ENCODE measurements at places on chromosomes 3 and 15.

DNA sequence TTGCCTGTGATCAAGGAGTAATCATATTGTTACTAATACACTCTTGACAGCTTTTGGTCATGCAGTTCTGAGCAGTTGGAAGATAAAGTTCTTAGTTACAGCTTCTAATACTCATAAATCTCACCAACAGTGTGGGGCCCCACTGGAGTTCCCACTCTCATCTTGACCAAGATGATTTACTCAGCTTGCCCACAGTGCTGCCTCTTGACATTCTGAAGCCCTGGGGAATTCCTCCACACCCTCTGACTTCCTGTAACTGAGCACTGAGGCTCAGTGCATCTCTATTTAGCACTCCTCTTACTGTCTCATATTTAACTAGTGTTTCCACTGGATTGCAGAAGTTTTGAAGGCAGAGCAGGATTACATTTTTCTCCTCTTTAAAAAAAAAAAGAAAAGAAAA, 1.9 kb upstream of the ARL6IP5 start:
- peak; percentile 55 for DNase-seq

GRCh38 chr3:53027254-53027844, 18.5 kb downstream of the SFMBT1 start:
- DNase-seq: no peak

DNA sequence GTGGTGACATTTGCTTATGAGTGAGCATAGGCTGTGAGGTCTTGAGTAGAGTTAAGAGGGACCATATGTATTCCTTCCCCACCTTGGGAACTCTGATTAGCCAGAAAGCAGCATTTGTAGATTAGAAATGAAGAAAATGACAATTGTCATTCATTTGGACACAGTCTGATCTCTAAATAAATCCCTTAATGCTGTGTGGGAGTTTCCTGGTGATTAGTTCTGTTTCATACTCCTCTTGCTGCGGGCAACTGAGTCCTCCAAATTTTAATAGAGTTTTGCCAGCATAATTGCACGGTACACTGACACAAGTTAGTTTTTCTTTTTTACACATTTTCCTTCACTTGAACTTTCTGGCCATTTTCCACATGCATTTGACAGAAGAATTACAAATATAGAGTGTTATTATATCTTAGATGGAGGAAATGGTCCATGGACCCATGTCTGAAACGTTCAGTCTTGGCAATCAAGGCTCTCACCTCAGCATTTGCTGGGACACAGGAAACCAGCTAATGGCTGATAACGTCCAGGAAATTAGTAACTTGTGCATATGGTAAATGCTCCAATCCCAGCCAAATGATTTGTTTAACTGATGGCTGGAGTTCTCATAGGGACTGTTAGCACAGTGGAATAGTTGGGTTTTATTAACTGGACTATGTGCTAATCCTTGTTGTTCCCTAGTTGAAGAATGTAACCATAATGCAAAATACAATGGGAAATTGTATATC, 321.2 kb downstream of the RBMS3 start:
- DNase-seq: no peak

DNA sequence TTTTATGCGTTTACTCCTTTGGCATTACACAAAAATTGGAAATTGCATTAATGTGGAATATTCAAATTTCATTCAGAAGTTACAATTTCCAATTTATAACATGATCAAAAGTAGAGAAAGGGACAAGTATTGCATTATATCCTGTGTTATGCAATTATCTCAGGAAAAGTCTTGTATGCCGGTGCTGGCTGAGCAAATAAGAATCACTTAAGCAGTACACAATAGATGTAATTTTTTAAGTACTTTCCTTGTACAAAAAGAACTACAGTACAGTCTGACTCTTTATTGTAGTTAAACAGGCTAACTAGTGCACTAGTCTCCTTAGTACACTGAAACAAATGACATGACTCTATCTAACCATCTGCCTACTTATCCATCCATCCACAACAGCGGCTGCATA, 493.2 kb upstream of the KCNMB2 start:
- no peak for DNase-seq

DNA sequence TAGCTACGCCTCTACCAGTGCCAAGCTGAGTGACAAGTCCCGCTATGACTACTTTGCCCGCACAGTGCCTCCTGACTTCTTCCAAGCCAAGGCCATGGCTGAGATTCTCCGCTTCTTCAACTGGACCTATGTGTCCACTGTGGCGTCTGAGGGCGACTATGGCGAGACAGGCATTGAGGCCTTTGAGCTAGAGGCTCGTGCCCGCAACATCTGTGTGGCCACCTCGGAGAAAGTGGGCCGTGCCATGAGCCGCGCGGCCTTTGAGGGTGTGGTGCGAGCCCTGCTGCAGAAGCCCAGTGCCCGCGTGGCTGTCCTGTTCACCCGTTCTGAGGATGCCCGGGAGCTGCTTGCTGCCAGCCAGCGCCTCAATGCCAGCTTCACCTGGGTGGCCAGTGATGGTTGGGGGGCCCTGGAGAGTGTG, 5.7 kb downstream of the GRM2 start:
- no peak for DNase-seq

GRCh38 chr3:108209579-108209978, 12.6 kb downstream of the IFT57 start:
- DNase-seq: no peak

DNA sequence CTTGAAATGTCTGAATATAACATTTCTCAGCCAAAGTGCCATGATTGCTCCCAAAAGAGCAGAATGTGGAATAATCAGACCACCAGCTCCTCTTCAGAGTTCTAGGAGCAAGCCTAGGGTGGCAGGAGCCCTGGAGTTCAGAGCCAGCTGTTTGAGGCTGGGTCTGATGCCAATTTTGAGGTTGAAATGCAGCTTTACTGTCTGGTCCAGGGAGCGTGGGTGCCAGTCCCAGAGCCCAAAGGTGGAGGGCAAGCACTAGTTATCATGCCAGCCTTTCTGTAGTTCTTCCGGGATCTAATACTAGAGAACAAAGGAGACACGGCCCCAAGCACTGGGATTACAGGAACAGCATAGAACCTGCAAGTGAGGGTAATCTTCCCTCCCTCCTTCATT, 69.3 kb downstream of the TNFAIP8L3 start:
- no peak for DNase-seq

DNA sequence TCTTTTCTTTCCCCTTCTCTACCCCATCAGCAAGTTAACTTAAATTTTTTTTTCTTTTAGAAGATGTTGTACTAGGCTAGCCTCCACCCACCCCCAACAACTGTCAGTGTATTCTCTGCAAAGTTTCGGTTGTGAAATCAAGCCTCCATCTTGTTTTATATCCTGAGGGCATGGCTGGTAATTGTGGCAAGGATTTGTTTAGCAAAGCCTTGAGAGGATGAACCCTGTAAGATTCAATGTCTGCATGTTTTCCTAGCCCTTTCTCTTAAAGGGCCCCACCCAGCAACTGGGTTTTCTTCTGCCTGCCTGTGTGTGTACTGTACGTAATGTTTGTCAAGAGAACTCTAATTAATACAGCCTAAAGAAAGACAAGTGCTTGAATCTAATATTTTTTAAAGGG, 475.3 kb downstream of the FHIT start:
- DNase-seq: no peak

- DNase-seq: no peak
Observed at GRCh38 chr3:119893769-119894168, 111.9 kb downstream of the NR1I2 start.

- DNase-seq: no peak
Observed at GRCh38 chr3:4302747-4303146, 422 bp upstream of the SETMAR start.

DNA sequence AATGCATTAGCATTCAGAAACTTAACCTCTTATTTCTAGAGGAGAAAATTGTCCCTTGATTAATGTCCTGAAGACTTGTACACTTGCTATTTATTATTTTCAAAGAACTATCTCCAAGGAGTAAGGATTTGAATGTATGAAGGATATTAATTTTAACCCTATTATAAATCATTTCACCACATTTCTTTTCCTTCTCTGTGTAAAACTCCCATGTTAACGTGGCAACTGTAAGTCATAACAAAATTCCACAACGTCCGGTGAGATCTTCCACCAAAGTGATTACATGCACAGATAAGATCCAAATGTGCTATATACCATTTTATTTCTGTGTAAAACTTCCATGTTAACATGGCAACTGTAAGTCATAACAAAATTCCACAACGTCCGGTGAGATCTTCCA, 229.1 kb upstream of the ARHGEF26 start:
- DNase-seq: no peak

GRCh38 chr3:40201770-40202169, 107.7 kb upstream of the EIF1B start:
- no peak for DNase-seq

GRCh38 chr3:157713101-157713500, 209.9 kb upstream of the VEPH1 start:
- DNase-seq: no peak

DNA sequence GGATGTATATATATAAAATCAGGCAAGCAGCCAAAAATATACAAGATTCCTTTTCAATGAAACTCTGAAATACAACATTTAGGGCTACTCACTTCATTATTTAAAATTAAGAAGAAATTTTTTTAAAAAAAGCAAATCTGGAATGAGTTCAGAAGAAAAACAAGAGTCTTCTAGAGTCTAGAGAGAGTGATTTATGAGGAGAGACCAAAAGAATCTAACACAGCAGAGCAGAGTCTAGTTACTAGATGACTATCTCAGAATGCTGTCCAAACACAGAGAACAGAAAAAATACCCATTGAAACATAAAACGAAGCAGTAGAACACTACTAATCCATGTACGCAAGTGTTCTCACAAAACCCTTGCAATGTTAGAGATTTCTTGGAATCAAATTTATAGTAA, 275.2 kb upstream of the CBLB start:
- DNase-seq: no peak

DNA sequence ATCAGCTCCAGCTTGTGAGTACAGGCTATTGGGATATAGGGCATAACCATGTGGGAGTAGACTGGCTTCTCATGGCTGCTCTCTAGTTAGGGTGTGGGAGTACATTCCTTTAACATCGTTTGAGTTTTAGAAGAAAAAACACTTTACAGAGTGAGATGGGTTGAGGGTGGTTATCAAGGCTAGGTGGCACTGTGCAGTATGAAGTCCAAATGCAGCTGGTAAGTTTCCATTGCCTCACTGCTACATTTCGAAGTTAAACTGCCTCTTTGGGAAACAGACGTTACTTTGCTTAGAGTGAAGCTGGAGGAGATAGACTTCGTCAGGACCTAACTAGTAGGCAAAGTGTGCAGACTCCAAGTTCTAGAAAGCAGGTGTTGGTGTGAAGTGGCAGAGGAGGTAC, 192.4 kb downstream of the SQOR start:
- DNase-seq: no peak

- DNase-seq: no peak
Observed at GRCh38 chr15:63940966-63941620, 105.2 kb downstream of the DAPK2 start.

DNA sequence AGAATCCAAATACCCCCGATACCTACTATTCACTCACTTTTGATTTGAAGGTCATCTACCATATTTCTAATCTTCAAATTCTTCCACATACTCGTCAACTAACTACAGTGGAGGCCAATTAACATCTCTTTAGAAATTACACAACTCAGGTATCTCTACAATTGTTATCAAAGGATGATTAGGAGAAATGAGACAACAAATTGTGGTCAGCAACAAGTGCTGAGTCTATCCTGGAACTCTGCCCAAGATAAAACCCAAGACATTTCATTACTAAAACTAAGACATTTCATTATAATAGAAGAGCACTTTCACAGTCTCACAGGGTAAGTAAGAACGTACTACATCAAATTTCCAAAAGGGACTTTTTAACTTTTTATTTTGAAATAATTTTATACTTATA, 100.0 kb downstream of the TBC1D5 start:
- no peak for DNase-seq

GRCh38 chr15:33955945-33956344, 12.4 kb upstream of the CHRM5 start:
- no peak for DNase-seq

- no peak for DNase-seq
Observed at GRCh38 chr3:152196782-152197181, 71.9 kb upstream of the MBNL1 start.
